IMR-90 (cell line): ENCODE measurements at places on chromosomes 12 and 14.

DNA sequence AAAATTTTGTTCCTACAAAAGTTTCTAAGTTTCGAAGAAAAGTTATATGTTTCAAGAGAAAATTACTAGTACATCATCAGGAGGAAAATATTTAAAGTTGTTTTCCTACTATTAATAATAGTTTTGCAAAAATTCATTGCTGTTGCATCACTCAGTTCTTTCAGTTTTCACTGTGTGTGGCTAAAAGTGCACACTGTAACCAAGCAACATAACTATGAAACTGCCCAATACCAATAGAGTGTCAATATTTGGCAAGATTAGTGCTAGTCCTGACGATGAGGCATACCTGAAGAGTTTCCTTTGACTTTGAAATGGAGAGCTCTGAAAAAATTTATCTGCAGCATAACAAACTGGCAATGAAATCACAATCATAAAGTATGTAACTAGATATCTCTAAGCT is 194.3 kb downstream of the CPNE8 start:
- DNase-seq = no peak

GRCh38 chr12:40063414-40063813 is 42.5 kb downstream of the SLC2A13 start:
- DNase-seq = no peak

DNA sequence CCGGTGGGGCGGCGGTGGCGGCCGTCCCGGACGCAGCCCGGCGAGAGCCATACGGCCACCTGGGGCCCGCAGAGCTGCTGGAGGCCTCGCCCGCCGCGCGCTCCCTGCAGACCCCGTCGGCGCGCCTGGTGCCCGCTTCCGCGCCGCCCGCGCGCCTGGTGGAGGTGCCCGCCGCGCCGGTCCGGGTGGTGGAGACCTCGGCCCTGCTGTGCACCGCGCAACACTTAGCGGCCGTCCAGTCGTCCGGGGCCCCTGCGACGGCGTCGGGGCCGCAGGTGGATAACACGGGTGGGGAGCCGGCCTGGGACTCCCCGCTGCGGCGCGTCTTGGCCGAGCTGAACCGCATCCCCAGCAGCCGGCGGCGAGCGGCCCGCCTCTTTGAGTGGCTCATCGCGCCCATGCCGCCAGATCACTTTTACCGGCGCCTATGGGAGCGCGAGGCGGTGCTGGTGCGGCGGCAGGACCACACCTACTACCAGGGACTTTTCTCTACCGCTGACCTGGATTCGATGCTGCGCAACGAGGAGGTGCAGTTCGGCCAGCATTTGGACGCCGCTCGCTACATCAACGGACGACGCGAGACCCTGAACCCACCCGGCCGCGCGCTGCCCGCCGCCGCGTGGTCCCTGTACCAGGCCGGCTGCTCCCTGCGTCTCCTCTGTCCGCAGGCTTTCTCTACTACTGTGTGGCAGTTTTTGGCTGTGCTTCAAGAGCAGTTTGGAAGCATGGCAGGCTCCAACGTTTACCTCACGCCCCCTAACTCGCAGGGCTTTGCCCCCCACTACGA is 716 bp downstream of the RIOX1 start:
- peak; percentile 64 for DNase-seq

GRCh38 chr14:80003138-80003537 is 208.2 kb downstream of the DIO2 start:
- peak; percentile 67 for DNase-seq

GRCh38 chr12:13165617-13166041 is 30.9 kb upstream of the EMP1 start:
- DNase-seq = peak; percentile 78

- no peak for DNase-seq
These were observed 10.3 kb downstream of the TTC7B start for GRCh38 chr14:90805662-90806540.

DNA sequence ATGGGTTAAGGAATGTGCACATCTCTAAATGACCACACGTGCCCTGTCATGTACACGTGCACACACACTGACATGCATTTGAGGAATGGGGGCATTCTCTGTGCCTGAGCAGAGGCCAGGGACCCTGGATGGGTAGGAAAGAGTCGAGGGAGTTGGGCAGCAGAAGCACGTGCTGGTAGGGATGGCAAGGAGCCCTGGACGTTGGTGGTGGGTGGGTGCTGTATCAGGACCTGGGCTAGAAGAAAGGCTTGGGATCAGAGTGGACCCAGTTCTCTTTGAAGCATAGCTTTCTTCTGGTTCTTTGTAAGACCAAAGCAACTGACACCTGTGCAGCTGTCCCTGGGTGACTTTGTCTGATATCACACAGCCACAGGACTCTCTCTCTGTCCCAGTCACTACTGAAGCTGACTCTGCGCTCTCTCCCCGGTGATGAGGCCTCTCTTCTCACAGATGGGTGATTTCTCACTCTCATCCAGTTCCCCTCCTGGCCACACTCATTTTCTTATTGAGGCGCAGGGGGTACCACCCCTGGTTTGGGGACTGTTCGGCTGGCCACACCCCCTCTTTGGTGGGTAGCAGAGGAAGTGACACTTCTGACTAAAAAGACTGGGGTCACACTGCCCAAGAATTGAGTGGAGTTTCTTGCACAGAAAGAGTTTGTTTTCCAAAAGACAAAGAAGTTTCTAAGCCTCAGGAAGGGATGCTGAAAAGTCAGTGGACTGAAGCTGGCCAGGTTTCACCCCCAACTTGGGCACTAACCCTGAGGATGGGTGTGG is 171.7 kb upstream of the RTL1 start:
- no peak for DNase-seq

- DNase-seq = peak; percentile 22
These were observed 70.9 kb downstream of the TBK1 start for GRCh38 chr12:64522807-64523206.

DNA sequence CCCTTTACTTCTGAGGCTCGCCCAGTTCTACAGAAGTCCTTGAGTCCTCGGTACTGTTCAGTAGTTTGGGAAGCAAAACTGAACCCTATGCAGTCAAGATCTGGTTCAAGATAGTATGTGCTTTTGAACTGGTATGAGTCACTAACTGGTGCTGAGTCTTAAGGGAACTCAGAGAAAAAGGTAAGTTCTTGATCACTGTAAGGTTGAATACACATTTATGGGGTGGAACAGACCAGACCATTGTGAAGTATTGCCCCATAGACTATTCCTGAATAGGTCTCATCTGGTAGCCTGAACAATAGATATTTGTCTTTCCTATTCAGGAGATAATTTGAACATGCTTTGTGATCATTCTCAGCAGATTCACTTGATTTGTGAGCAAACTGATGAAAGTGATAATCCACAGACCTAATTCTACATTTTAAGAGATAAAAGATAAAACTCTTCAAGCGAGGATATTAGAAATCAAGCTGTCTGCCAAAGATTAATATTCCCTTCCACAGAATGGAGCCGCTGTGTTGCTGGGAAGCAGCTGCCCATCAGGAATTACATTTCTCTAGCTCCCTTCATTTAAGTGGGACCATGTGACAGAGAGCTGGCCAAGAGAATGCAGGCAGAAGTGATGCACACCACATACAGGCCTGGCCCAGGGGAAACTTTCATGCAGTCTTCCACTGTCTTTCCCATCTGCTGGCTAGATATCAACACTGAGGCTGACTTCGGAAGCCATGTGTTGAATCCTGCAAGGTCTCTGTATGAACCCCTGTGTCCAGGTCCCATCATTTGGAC is 369.8 kb upstream of the GARIN6 start:
- DNase-seq = no peak

DNA sequence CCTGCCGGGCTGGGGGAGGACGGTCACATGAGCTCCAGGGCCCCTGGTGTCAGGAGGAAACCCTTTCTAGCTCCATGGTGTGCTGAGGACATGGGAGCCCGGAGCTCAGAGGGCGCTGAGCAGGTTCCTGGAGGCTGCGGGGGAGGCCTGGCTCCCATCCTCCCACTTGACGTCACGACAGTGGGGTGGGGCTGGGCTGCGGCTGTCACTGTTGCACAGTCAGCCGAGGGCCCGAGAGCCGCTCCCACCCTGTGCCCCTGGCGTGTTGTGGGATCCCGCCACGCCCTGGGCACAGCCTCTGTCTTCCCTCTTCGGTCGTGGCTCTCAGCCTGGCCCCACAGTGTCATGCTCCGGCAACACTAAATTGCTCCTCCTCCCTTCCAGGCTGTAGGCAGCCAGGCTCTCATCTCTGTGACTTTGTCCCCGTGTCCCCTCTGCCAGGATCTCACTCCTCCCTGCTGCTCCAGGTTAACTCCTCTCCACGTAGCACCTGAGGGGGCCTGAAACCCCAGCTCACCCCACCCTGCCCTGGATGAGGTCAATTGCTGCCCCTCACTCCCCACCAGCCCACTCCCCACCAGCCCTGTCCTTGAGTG is 33.0 kb downstream of the BEGAIN start:
- DNase-seq = no peak

- DNase-seq = peak; percentile 33
These were observed 5.9 kb upstream of the RERG start for GRCh38 chr12:15227004-15227679.

DNA sequence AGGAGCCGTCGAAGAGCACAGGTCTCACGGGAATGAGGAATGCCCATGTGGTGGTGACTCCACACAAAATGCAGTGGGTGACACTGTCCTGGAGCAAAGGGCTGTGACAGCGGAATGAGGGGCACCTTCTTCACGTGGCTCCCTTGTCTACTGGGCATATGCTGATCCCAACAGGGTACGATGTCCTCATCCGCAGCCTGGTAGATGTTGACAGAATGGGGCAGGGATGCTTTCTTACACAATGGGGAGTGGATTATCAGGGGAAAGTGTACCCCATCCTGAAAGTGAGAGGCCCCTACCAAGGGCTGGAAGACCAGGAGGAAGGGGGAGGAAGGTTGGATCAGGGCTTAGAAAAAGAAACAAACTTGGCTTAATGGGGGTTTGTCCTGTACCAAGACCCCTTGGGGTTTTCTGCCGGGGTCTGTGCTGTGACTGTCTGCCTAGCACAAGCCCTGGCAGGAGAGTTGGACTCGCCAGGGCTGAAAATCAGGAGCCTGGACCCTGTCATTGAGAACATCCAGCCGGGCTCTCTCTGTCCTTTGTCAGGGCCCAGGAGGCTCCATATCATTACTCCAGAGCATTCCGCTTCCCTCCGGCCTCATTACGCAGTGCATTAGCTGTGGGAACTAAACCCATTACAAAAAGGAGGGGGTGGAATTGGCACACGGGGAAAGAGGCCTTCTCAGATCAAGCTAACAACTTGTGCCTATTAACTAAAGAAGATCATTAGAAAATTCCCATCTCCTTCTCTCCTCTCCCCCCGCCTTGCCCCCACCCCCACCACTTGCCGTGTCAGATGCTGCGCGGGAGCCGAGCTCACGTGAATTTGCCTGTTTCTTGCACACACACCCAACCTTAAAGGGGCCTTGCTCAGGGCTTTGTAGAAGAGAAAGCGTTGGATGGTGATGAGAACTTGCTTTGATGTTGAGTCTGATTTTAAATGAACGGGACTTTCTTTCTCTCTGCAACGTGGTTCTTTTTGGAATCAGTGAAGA is 171.8 kb upstream of the PARP11 start:
- DNase-seq = no peak

- no peak for DNase-seq
These were observed 709.0 kb upstream of the FOXG1 start for GRCh38 chr14:28057359-28058296.

- no peak for DNase-seq
These were observed 40.9 kb upstream of the CORO1C start for GRCh38 chr12:108772247-108772646.

DNA sequence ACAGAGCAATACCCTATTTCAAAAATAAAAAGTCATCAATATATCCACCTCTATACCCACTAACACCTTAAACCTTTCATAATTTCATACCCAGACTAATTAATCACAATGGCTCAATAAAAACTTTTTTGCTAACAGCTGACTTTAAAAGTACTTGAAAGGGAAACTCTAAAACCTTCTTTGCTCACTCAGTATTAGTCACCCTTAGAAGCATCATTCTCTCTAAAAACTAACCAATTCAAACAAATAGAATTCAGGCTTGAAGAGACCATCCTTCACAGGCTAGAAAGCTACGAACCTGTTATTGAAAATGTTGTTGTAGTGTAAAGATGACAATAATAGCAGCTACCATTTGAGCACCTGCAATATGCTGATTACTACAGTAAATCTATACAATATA is 37.2 kb downstream of the HECTD1 start:
- peak; percentile 58 for DNase-seq

DNA sequence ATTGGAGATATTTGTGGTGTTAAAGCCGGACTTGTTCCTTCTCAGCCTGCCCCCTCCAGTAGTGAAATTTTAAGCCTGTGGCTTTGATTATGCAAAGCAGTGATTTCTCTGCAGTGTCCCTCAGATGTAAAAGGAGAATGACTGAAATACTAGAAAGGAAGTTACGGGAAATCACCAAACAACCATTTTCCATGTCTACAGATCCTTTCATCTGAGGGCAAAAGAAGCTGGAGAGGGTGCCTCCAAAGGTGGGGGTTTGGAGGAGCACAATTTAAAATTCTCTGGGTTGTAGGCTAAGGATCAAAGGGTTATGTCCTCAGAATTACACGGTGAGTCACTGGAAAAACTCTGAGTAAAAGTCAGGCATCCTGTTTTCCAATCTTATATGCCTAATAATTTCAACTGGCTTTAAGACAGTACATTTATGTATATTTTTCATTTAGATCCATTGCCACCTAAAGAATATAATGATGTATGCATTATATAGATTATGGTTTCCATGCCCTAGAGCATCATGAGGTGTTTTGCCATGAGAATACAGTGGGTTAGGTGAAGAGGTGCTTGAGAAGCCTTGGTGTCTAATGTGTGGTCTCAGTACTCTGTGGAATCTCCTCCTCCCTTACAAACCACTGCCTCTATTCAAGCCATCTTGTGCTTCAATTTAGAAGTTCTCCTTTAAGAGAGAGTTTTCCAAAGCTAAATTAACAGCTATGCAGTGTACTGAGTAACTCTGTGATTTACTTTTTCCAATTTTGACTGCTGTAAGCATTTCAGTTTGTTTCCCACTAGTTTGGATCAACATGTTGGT is 362.1 kb downstream of the RAD51B start:
- DNase-seq = peak; percentile 38

- DNase-seq = peak; percentile 36
These were observed 6.3 kb upstream of the ART4 start for GRCh38 chr12:14849661-14850060.

GRCh38 chr14:96434040-96434439 is 42.1 kb downstream of the AK7 start:
- DNase-seq = no peak

DNA sequence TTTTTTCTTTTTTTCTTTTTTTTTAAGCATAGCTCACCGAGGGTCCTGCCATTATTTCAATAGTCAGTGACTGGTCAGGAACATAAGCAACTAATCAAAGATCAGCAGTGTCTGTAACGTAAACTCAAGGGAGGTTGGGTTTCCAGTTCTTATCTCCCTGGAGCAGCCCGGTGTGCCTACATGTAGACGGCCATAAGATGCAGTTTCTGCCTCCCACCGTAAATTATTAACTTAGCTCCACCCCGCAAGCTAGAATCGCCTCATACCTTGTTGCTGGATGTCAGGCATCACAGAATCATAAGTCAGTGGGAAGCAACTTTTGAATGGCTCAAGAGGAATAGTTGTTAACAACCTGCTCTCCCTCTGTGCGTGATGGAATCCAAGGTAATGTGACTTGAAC is at the start of gene MYO1H:
MYO1H (plus strand) TSS at position 312 of the 400 bp plus-strand sequence; CDS start at position 373, 61 bp downstream.
- no peak for DNase-seq
